Calu3 (cell line): ENCODE measurements at places on chromosomes 2 and 18.
A peak's percentile ranks its signal among the peaks of the same experiment; 100 is the strongest.

DNA sequence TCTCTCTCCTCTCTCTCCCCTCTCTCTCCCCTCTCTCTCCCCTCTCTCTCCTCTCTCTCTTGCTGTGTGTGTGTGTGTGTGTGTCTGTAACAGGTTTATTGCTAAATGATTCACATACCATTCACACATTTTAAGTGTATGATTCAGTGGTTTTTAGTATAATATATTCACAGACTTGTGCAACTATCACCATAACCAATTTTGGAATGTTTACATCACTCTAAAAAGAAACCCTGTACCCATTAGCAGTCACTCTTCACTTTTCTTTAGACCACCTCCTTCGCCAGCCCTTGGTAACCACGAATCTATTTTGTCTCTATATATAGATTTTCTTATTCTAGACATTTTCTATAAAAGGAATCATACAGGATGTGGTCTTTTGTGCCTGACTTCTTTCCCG lies 11.4 kb downstream of the THNSL2 start:
- DNase-seq = no peak

- no peak for DNase-seq
Measured at GRCh38 chr2:24928036-24928435, 8.0 kb upstream of the ADCY3 start.

DNA sequence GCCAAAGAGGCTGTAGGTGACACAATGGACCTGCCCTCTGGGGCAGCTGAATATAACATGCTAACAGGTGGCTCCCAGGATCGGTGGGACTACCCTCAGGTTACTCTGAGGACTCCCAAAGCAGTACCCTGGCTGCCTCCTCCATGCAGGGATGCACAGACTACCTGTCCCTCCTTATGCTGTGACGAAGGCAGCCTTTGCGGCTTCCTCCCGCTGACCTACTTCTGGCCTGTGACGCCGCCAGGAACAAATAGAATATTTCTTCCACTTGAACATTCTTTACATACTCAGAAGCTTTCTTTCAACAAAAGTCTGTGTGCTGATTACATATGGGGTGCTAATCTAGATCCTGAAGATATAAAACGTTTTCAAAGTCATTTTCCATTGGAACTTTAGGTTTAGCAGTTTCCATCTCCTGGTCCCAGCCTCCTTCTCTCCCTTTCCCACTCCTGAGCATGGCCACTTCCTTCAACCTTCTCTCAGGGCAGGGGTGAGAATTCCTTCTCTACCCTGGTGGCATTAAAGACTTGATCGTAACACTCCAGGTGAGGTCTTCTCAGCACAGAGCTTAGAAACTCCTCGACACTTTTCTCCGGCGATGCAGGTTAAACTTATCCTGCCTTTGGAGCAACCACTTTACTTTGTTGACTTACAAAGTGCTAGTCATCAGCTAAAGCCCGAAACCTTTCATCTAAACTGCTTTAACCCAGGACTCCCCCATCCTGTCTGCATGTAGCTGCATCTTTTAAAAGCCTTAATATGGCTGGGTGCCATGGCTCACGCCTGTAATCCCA lies 58.9 kb upstream of the STK17B start:
- DNase-seq = no peak

GRCh38 chr18:67845035-67845434 lies 328.5 kb upstream of the DSEL start:
- DNase-seq = no peak

GRCh38 chr2:54604871-54605270 lies 118.6 kb upstream of the EML6 start:
- no peak for DNase-seq

- DNase-seq = no peak
Measured at GRCh38 chr18:13700153-13700552, 26.2 kb downstream of the FAM210A start.

- DNase-seq = no peak
Measured at GRCh38 chr18:25189391-25190185, 162.4 kb downstream of the ZNF521 start.

DNA sequence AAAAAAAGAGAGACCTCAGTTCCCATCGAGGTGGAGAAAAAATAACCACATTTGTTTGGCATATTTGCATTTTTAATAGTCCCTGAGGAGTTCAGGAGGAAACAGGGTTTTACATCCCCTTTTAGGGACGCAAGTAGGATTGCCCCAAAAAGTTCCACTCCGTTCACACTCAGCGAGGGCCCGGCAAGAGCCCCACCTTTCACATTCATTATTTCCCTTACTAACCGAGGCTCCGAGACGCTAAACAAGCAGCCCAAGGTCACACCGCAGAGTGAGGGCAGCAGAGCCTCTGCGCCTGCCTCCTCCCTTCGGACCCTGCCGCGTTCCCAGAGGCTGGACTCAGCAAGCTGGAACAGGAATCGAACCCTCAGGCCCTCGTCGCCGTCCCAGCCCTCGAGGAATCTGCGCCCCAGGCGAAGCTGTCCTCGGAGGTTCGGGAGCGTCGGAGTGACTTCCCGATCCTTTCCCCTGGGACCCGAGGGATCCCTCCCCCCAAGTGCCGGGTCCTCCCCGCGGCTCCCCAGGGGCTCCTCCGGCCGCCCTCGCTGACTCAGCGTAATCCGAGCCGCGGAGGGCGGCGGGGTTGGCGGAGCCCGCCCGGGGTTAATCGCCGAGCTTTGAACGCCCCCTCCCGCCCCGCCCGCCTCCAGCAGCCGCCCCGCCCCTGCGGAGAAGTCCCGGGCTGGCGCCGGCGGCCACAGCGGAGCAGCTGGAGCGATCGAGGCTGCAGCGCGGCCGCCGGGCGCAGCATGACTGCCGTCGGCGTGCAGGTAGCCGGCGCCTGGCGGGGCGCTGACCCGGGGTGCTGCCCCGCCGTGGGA lies at the start of gene TMEM37:
TSS of gene TMEM37 (plus strand) at position 700 of the 821 bp plus-strand sequence. CDS start at position 750, 50 bp downstream.
- peak; percentile 68 for DNase-seq

GRCh38 chr2:65504814-65505697 lies 72.7 kb upstream of the SPRED2 start:
- peak; percentile 65 for DNase-seq

- DNase-seq = no peak
Measured at GRCh38 chr2:112165296-112165695, 27.1 kb downstream of the FBLN7 start.

DNA sequence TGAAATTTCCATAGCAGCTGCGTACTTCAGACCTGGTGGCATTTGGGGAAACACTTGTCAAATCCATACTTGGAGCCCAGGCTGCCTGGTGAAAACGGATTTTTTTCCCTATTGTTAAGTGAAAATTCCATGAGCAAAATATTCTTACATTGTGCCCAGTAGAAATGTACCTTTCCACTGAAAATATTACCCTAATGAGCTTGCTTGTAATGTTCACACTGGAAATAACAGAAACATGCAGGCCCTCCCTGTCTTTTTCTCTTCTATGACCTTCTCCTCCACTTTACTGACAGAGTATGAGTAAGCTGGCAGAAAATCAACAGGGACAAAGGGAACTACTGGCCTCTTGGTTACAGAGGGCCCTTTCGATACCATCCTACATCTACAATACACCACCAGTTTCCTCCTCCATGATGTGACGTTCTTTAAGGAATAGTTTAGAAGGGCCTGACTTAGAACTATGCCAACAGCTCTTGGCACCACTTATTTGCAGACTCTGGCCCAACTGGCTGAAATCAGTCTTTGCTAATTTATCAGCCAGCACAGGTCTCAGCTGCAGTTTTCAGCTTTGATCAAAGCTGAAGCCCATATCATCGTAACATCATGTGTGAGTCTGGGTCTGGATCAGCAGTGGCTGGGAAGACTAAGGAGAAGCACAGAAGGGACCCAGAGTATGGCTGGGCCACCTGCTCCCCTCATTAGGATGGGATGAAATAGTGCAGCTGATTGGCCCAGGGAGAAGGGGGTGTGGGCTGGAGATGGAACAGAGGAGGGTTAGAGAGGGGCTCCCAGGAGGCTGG lies 272.2 kb upstream of the ID2 start:
- DNase-seq = no peak

DNA sequence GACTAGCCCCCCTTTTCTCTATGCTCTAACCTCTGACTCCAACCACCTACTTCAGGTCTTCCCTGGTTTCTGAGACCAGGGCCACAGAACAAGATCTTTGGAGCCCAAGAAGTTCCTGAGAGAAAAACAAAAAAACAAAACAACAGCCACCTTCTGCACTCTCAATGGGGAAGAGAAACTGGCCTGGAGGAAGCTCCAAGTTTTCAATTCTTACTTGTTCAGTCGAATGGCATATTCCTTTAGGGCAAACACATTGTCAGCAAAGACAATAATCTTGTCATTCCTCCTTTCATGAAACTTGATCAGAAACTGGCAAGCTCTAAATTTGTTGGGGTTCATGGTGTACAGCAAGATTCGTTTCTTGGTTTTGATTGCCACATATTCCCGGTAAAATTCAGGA lies 15.0 kb downstream of the ERCC3 start:
- no peak for DNase-seq
